ENCODE measurements at places on chromosomes 4 and X.

GRCh38 chr4:17134565-17134964 is 236.1 kb upstream of the LDB2 start:
- DNase-seq = no peak

GRCh38 chrX:15718283-15718970 is 19.6 kb upstream of the CA5B start:
- no peak for DNase-seq

DNA sequence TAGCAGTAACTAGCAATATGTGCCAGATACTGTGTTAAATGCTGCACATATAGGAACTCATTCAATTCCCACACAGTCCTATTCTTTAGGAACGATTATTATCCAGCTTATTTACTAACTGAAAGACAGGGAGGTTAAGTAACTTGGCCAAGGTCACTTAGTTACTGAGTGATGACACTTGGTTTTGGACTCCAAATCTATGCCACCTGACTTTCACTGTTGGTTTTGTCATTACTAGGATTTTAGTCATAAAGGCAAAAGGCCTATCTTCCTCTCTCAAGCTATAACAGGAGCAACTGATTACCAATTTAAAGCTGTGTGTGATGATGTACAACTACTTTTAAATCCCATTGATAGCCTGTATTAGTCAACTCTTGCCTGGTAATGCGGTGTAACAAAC is 138.9 kb upstream of the STX18 start:
- no peak for DNase-seq

DNA sequence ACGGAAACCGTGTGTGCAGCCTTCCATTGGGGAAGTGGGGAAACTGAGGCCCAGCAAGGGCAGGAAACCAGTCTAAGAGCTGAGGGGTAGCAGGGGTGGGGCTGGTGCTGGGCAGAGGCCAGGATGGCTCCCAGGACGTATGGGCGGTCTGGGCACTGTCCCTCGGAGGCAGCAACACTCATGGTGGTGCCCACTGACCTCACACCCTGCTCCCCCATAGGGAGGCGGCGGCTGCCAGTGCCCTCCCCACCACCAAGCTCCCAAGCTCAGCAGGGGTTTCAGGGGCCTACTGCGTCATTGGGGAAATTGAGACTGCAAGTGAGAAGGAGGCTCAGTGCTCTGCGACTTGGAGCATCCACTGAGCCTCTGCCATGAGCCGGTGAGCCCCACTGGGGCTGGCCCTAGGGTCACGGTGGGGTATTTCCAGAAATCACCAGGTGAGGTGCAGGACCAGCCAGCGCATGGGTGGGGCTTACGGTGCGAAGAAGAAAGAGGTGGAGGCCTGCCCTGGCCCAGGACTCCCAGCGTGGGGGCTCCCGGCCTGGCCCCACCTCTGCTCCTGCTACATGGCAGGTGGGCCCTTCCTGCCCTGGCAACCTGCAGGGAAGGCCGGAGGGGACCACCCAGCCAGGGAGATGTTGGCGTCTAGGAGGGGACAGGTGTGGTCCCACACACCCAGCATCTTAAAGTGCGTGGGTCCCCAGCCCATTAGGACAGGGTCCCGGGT is 915 bp downstream of the MSANTD1 start:
- DNase-seq = no peak

DNA sequence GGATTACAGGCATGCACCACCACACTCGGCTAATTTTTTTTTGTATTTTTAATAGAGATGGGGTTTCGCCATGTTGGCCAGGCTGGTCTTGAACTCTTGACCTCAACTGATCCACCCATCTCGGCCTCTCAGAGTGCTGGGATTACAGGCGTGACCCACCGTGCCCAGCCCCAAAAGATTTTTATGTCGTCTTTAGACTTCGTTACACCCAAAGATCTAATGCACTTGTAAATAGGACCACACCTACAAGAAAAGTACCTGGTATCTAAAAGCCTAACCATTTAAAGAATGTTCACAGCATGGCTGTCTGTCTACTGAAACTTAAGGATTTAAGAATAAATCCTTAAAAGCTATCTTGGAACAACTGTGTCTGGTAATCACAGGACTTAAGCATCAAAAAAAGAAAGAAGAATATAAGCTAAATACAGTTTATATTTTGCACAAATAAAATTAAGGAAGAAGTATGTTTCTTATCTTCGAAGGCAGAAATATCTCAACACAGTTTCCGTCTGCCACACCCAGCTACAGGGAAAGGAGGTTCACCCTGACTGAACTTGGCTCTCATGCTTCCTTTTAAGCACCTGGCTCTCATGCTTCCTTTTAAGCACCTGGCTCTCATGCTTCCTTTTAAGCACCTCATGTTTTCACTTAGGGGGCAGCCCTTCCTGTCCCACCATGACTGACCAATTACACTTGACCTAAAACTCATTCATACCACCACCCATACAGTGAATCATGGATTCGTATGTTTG is 92.0 kb upstream of the STS start:
- DNase-seq = no peak

GRCh38 chrX:41781500-41781899 is 57.5 kb downstream of the GPR82 start:
- DNase-seq = no peak

DNA sequence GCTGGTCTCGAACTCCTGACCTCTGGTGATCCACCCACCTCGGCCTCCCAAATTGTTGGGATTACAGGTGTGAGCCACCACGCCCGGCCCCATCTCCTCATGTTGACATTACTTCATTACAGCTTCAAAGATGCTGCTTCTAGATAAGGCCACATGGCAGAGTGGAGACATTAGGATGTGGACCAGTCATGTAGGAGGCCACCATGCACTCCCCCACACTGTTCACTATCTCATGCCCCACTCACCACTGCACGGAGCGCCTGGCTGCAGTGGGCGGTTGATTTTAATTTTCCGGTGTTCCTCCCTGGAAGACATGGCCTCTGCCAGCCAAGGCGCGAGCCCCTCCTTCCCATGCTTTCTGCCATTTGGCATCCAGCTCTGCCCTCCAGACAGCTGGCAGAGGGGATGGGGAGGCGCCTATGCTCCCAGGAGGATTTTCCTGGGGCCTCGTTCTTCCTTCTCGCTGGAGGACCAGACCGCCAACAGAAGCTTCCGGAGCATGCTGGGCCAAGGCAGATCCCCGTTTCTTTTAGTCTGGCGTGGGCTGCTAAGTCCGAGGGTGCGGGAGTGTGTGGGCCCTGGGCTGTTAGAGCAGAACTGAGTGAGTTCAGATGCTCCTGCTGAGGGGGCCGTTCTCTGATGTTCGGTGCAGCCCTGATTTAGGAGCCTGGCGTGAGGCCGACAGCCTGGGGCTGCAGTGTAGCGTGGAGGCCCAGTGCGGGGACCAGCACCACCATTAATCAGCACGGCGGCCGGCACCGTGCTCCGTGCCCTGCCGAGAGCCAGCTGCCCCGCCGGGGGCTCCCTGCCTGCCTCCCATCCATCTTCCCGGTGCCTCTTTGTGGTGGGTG is 93.1 kb downstream of the SORCS2 start:
- no peak for DNase-seq

GRCh38 chrX:3216581-3217180 is 129.8 kb downstream of the MXRA5 start:
- DNase-seq = no peak

- no peak for DNase-seq
These were observed 72.2 kb downstream of the RASGEF1B start for GRCh38 chr4:81399306-81400086.

DNA sequence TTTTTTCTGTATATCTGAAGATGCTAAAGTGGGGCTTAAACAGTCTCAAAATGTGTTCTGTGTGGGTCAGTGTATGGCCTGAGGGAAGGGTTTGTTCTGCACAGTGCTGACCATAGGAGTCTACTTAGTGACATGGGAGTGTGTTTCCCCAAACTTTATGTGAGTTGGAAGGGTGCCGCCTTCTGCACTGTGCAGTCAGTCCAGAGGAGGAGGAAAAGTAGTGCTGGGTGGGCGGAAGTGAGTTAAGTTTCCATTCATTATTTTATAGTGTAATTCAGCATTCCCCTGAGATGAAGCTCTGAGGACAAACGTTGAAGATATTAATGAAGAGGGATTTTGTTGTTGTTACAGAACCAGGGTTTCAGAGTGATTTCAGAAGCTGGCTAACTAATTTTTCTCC is 2.9 kb downstream of the CHST7 start:
- DNase-seq = no peak

DNA sequence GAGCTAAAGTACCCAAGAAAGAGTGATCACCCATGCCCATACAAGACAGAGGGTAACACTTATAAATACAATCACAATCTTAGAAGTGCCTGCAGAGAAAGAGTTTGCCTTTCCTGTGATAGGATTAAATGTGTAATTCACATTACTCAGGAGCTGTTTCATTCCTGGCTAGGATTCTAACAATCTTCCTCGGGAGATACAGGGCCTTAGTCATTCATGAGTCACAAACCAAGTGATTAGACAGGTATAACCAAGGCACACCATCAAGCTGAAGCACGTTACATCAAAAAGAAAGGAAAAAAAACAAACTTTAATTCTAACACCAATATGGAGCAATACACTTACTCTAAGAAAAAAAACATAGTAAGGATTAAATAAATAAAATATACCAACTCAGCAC is 14.9 kb downstream of the ABCG2 start:
- no peak for DNase-seq

DNA sequence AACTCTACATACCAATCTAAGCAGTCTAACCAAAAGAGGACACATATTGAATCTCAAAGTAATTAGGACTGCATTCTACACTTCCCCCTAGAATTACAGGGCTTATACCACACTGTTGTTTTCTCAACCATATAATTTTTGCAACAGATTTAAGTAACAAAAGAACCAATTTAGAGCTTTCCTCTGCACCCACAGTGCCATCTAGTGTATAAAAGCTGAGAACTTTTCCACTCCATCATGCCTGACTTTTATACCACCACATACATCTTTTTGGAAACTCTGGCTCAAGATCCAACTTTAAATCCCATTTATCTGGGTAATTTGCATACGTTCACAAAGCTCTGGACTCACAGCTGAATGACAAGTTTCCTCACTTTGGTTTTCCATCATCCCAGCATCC is 99.5 kb downstream of the EFHC2 start:
- DNase-seq = no peak

DNA sequence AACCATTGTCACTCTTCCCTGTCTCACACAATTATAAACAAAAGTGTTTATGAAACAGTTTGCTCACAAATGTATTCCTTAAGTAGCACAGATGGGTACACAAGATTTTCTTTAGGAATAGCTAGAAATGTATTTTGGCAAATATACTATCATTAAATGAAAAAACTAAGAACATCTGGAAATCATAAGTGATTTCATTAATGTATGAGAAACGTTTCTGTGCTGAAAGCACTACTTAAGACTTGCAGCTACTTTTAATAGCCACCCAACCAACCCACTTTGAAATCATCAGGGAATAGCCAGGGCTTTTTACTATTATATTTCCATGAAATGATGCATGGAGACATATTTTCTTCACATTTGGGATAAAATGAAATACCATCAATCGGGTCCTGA is 62.3 kb upstream of the NAP1L5 start:
- no peak for DNase-seq

- no peak for DNase-seq
These were observed 1455.5 kb downstream of the TECRL start for GRCh38 chr4:62953752-62954151.

- DNase-seq = no peak
These were observed 23.6 kb upstream of the SMPX start for GRCh38 chrX:21781525-21781924.

DNA sequence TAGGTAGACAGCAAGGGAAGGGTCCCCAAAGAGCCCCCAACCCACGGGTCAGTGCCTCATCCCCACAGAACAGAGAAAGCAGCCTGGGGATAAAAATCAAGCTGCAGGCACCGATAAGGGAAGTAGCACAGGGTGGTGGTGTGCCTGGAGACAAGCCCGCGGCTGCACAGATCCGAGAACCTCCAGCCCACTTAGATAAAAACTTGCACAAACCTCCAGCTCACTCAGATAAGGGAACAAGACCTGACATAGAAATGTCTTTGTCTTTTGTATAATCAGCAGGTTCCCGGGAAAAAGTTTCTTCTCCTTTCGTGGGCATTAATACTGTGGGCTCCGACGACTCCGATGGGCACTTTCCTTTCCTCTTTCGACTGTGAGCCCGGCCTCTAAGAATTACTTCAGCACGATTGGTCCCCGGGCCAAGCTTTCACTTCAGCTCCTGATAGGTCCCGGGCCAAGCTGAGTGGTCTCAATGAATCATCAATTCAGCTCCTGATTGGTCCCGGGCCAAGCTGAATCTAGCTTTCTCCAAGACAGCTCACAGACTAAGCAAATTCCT is 32.4 kb downstream of the PRDX4 start:
- no peak for DNase-seq
